ENCODE measurements at places on chromosomes 6 and 20.

- no peak for DNase-seq
These were observed 14.6 kb upstream of the ZMYND8 start for GRCh38 chr20:47370850-47371782.

- no peak for DNase-seq
These were observed 206.8 kb upstream of the SMLR1 start for GRCh38 chr6:130620338-130620781.

GRCh38 chr6:157148391-157149323 lies 174.7 kb downstream of the TMEM242 start:
- DNase-seq: no peak

DNA sequence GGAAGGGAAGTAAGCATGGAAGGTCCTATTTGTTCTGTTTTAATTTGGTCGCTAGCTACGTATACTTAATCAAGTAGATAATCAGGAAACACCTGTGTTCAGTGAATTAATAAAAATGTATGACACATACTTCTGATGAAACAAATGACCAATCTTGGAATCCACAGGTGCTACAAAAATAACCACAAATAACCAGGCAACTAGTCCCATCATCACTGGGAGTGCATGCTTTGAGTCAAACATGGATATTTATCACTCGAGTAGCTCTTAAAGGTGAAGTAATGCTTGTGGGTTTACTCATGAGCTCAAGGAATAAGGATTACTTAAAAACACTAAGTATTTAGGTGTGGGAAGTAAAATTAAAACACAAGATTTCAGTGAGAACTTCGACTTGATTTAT lies 285.6 kb upstream of the ID4 start:
- no peak for DNase-seq

All from hematopoietic multipotent progenitor cell treated with erythropoietin and hydrocortisone succinate and interleukin-3 and kit ligand, for 15 days (in vitro differentiated cells).